ENCODE measurements at places on chromosomes 1 and 21.

GRCh38 chr21:45639206-45640000, 4.1 kb upstream of the PCBP3 start:
- no peak for DNase-seq

DNA sequence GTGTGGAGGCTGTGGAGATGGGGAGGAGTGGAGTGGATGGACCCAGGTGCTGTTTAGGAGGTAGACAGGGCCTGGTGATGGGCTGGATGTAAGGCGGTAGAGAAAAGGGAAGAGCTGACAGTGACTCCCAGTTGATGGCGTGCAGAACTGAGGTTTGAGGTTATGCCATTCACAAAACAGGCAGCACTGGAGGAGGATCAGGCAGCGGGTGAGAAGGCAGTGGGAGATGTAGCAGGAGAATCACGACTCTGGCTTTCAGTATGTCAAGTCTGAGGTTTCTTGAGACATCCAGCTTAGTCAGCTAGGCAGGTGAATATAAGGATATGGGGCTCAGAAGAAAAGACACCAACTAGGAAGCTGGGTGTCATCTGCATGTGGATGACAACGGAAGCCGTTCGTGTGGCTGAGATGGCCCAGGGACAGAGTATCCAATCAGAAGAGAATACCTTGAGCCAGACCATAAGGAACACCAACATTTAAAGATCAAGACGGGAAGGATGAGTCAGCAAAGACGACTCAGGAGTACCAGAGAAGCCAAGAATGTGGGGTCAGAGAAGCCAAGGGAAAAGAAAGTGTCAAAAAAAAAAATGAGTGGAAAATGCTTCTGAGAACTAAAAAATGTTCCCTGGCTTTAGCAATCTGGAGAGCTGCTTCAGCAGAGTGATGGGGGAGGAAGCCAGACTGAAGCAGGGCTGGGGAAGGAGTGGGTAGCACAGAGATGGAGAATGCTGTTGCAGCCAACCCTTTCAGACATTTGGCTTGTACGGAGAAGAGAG, 15.2 kb downstream of the LRRN2 start:
- no peak for DNase-seq

DNA sequence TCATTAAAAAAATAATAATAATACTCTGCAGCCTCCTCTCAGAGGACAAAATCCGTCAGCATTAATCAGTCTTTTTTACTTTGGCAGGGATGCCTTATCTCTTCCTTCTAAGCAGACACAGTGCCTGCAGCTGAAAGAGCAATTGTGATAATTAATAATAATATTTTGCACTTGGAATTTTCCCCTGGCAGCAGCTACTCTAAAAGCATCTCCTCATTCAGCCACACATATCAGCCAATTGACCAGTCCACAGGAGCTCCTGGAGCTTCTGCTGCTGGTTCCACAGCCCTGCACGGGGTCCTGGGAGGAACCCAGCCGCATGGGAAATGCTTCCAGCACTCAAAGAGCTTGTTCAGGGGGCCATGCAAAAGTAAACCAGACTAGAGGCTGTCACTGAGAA, 31.0 kb upstream of the VWA5B1 start:
- DNase-seq: no peak

- no peak for DNase-seq
Measured at GRCh38 chr1:190353538-190354101, 124.0 kb downstream of the BRINP3 start.

GRCh38 chr1:100036718-100037655, 67.2 kb downstream of the SLC35A3 start:
- no peak for DNase-seq
